ENCODE measurements at places on chromosomes 4 and X. TPM values are rescaled to one million over a fixed set of nuclear protein-coding genes. Genes with fewer than 3 reads are reported as not detected.

Gene FGFR3
- 0.39 TPM for total RNA-seq

Gene BANK1
- 0.66 TPM for total RNA-seq

Gene FDCSP
- not detected for total RNA-seq

Gene SLC34A2
- total RNA-seq: not detected

Gene FAM184B
- not detected for total RNA-seq

Gene HTN3
- total RNA-seq: not detected

Gene GAB3
- 32.1 TPM for total RNA-seq

Gene TLR1
- 23.3 TPM for total RNA-seq

Data from T-helper 1 cell treated with Interleukin-12 subunit alpha and Interleukin-12 subunit beta and Interleukin-4 antibody, amounts not matched to agents 30 ng/mL and 1 ng/mL, for 36 hours (primary cell).